ENCODE measurements at places on chromosomes 13 and 19.

- no peak for DNase-seq
These were observed 16.5 kb downstream of the PLD3 start for GRCh38 chr19:40365010-40365409.

- no peak for DNase-seq
These were observed 47.7 kb downstream of the MCF2L start for GRCh38 chr13:113016526-113017295.

GRCh38 chr13:98994896-98995295 lies 17.0 kb upstream of the DOCK9 start:
- no peak for DNase-seq

- no peak for DNase-seq
These were observed 3.1 kb downstream of the F10 start for GRCh38 chr13:113125506-113126264.

DNA sequence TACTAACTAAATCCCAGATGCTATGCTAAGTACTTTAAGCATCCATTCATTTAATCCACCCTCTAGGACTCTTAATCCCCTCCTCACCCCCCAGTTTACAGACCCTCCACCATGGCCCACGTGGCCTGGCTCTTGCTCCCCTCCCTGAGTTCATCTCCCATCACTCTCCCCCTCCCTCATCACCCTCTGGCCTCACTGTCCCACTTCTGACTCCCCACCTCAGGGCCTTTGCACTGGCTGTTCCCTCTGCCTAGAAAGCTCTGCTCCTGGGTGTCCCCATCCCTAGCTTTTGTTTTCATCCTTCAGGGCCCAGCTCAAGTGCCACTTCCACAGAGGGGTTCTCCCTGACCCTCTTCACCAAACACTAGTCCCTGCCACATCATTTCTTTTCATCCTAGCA lies 4.2 kb downstream of the B9D2 start:
- no peak for DNase-seq

GRCh38 chr13:92743992-92744391 lies 482.6 kb upstream of the GPC6 start:
- no peak for DNase-seq

- no peak for DNase-seq
These were observed 125.0 kb downstream of the STK24 start for GRCh38 chr13:98451676-98452470.

DNA sequence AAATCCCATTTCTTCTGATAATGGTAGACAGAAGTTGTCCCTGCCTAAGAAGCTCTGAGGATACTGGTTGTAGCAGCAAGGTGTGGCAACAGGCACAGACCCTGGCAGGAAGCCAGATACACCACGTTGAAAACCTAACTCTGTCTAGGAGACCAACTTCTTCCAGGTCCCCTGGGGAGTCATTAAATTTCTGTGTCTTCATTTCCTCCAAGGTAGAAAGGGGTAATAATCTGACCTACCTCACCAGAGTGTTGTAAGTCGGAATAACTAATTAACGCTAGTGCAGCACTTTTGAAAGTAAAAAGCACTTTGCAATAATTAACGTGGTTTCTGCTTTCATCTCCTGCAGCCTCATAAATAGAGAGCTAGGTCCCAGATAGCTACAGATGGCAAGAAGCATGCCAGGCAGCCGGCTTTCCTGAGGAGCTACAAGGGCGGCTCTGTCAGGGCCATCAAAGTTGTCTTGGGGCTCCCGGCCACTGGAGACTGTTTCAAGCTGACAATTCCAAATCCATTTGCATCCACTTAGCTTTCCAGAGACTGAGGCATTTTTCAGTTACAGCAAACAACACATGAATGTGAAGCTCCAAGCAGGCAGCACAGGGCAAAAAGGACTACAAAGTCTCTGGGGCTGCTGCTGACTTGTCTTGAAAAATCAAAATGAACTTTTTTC lies 176.2 kb downstream of the FOXO1 start:
- no peak for DNase-seq

GRCh38 chr19:31602548-31602947 lies 253.3 kb upstream of the TSHZ3 start:
- DNase-seq = no peak

DNA sequence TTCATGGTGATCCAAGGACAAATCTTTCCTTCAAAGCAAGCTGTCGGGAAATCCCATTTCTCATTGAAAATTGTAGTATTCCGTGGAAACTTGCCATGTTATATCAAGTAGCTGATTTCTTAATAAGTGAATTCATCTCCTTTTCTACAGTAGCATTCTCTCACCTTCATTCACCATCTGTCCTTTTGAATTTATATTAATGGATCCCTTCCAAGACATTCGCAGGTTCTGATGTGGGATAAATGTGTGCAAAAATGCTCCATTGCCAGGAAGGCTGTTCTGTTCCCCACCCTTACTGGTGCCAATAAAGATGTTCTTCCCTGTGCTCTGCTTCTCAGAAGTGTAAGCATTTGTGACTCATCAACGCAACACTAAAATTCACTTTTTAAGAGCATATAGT lies 36.2 kb downstream of the AMER2 start:
- no peak for DNase-seq

DNA sequence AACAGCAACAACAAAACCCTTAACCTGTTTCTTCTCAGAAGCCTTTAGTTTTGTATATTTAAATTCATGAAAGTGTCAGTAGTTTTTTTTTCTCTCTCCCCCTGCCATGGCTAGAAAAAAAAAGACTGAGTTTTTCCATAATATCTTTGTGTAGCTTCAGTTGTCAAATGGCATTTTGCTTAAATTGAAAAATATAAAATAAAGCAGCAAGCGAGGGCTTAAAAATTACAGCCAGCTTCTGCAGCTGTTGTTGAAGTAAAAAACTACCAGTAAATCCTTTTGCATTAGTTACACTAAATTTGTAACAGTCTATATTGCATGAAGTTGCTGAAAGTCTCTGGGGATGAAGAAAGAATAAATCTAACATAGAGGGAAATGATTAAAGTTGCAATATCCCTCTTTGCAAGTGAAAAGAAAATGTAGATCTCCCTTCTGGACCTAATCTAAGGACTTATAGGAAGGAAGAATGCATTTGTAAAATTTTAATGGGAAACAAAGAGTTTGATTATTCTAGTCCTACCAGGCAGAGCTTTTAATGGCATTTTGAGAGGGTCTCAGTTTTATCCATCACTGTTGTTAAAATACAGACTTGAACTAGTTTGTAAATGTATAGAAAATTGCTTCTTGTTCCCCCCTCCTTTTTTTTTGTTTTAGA lies 215.7 kb downstream of the ATP8A2 start:
- no peak for DNase-seq

DNA sequence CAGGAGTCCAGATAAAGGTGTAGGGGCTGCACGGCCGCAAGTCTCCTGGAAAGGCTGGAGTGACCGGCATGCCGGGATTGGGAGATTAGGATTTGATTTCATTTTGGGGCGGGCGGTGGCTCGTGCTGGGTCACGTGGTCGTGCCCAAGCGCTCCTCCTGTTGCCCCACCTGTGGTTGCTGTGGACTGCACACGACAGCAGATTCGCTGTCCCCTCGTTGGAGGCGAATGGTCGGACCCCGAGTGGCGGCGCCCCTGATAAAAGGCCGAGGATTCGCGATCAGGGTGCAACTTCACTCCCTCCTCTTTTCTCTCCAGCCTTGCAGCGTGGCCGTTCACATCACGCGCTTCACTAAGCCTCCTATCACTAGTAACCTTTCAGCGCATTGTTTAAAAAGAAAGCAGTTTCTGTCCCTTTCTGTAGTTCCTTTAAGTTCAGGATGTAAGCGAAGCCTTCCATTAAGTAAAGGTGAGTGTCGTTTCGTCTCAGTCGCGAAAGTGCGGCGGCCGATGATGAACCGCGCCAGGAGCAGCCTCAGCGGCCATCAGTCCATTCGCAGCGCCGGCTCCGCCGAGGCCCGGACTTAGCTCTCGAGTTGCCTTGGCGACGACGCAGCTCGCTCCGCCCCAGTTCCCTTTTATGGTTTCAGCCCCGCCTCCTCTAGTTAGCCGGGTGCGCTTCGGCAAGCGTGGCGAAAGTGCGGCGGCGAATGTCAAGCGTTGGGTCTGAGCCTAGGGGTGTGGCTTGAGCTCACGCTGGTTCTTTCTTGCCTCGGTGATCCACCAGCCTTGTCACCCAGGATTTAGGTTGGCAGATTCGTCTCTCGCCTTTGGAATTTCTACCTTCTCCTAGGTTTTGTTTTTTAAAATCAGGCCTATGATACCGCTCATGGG lies 1.7 kb upstream of the PPP1R37 start:
- DNase-seq = peak; percentile 99

DNA sequence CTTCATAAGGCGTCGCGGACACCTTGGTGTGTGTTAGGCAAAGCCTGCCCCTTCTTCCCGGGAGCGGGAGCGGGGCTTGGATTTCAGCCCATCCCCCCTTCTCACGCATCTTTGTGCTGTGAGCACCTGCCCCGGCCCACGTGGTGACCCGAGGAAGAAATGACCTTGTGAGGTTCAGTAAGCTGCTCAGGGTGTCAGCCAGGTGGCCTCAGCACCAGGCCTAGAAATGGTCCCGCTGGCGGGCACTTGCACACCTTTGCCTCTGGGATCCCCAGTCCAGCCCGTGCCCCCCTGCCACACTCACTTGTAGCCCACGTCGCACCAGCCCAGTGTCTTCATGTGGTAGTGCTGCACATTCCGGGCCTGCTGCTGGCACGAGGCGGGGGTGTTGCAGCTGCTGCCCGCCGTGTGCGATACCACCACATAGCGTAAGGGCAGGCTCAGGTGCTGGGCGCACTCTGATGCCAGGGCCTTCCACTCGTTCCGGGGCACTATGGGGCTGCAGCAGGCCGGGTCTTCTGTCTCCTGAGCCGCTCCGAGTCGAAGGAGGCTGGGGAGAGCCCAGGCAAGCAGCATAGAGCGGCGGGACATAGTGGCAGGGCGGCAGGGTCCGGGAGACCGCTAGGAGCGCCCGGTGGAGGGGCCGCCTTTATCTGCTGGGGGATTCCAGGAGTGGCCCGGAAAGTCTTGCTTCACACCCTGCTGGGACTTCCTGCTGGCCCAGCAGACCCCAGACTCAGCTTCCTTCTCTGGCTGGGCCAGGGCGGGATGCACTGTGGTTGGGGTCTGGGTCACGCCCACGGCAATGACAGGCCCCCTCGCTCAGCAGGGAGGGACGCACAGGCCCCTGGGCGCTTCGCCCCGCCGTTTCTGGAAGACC lies at the start of gene PGLYRP1:
PGLYRP1 (minus strand) TSS at position 623 of the 880 bp plus-strand sequence; CDS start at position 591, 32 bp downstream.
- DNase-seq = no peak

DNA sequence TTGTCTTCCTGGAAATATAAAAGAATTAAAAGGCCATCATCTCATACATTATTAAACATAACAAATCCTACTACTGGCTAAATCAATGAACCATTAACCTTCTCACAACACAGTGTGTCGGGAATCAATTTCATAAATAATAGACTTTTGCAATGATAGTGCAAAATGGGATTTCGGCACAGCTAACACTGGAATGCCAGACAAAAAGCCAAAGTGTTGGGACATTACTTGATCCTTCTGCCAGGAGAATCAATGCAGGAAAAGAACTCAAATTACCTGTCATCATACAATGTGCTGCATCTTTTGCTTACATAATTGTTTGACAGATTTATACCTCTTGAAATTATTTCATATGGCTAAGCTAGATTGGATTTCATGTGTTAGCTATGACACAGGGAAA lies 334.3 kb downstream of the MTUS2 start:
- no peak for DNase-seq

GRCh38 chr13:92315265-92315664 lies 911.3 kb upstream of the GPC6 start:
- DNase-seq = no peak

- DNase-seq = peak; percentile 86
These were observed 1.3 kb downstream of the NECTIN2 start for GRCh38 chr19:44847144-44848035.

- DNase-seq = no peak
These were observed 27.5 kb downstream of the SPRYD7 start for GRCh38 chr13:49908637-49909036.

GRCh38 chr13:91017669-91018053 lies 329.8 kb upstream of the MIR17HG start:
- peak; percentile 2 for DNase-seq

GRCh38 chr13:103187721-103188156 lies 121.5 kb upstream of the SLC10A2 start:
- no peak for DNase-seq

- DNase-seq = no peak
These were observed 1333.1 kb downstream of the EFNB2 start for GRCh38 chr13:105202354-105202753.

GRCh38 chr13:110640591-110641029 lies 25.3 kb downstream of the NAXD start:
- no peak for DNase-seq

DNA sequence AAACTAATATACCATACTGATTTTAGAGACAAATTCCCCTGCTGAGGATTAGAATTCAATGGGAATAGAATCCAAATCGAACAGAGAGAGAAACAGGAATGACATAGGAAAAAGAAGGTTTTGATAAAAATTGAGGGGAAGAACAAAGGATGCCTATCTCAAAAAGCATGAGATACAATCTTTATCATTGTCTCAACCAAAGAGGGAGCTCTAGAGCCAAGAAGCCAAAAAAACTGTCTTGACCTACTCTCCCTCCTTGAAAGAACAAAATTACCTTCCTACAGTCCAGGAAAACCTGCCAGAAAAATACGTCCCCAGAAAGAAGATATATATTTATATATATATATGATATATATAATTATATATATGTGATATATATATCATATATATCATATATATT lies 39.2 kb upstream of the MIR17HG start:
- no peak for DNase-seq

- DNase-seq = peak; percentile 83
These were observed 7.8 kb upstream of the SERTAD1 start for GRCh38 chr19:40433391-40434216.

GRCh38 chr19:43639519-43640423 lies at the start of gene CADM4:
Gene CADM4, minus strand, starts transcription at chr19:43639850. Its CDS starts 60 bp downstream, at chr19:43639790.
- DNase-seq = no peak

DNA sequence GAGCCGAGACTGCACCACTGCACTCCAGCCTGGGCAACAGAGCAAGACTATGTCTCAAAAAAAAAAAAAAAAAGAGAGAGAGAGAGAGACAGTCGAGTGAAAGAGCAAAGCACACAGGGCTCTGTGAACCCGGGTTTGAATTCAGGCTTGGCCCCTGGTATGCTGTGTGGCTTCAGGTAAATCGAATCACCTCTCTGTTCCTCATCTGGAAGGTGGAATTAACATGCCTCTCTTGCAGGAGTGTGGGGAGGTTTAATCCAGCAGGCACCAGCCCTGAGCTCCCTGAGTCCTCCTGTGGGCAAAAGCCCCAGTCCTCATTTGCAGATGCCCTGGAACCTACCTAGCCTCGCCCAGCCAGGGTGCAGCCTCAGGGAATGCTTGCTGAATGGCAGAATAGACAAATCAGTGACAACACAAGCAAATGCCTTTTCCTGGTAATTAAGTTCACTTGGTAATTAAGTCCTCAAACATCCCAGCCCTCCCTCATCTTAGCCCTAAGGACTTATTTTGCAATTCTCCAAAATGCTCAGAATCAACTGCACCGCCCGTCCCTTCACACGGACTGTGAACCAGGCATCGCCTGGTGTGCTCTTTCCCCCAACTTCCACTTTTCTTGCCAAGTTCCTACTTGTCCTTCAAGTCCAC lies 4.6 kb upstream of the ZNRF4 start:
- DNase-seq = no peak

Data from mammary epithelial cell (primary cell).